Retina (tissue), 1 donor: ENCODE measurements at places on chromosomes 2 and 18.
A peak's percentile ranks its signal among the peaks of the same experiment; 100 is the strongest.

- peak; percentile 39 for DNase-seq
Observed at GRCh38 chr2:229519655-229520430, 194.5 kb downstream of the DNER start.

DNA sequence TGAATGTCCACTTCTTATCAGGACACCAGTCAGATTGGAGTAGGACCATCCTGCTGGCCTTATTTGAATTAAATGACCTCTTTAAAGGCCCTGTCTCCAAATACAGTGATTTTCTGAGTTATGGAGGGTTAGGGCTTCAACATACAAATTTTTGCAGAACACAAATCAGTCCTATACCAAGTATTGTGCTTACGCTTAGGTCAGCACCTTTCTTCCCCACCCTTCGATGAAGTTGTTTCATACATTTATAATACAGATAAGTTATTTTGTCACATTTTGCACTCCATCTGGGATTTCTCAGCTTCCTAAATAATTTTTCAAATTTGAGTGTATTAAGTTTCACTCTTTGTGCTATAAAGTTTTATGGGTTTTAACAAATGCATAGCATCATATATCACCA is 190.5 kb upstream of the EPAS1 start:
- DNase-seq: no peak

DNA sequence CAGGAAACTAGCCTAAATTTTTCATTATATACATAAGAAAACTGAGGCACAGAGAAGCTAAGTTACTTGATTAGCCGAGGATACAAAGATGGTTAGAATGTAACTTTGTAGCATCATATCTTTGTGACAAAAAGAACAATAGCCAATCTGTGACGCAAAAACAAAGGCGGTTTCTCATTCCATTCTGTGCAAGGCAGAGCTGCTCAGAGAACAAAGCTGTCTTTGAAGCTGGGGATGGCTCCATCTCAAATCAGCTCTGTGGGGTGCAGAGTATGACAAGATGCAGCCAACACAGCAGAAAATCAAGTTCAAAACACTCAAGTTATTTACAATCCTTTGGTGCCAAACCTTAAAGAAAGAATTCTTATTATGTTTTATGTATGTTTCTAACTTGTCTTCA is 81.9 kb upstream of the VWC2L start:
- peak; percentile 50 for DNase-seq

- no peak for DNase-seq
Observed at GRCh38 chr2:160246356-160246755, 46.3 kb upstream of the ITGB6 start.

GRCh38 chr2:178111743-178112142 is 494 bp upstream of the RBM45 start:
- no peak for DNase-seq

DNA sequence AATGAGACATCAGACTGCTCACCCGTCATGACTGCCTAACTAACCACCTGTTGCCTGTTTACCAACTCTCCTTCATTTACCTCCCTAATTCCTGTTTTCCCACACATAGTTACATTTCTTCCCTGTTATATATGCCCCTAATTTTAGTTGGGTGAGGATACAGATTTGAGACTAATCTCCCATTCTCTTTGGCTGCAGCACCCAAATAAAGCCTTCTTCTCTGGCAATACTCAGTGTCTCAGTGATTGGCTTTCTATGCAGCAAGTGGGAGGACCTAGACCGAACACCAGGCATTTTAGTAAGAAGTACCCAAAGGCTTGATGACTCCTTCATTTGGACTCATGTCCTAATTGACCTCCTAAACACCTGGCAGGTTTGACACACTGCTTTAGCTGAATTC is 147.2 kb downstream of the TRIB2 start:
- no peak for DNase-seq

- DNase-seq: no peak
Observed at GRCh38 chr2:152557273-152557888, 159.9 kb downstream of the PRPF40A start.

GRCh38 chr2:182593394-182593975 is 122.6 kb upstream of the DNAJC10 start:
- DNase-seq: no peak

DNA sequence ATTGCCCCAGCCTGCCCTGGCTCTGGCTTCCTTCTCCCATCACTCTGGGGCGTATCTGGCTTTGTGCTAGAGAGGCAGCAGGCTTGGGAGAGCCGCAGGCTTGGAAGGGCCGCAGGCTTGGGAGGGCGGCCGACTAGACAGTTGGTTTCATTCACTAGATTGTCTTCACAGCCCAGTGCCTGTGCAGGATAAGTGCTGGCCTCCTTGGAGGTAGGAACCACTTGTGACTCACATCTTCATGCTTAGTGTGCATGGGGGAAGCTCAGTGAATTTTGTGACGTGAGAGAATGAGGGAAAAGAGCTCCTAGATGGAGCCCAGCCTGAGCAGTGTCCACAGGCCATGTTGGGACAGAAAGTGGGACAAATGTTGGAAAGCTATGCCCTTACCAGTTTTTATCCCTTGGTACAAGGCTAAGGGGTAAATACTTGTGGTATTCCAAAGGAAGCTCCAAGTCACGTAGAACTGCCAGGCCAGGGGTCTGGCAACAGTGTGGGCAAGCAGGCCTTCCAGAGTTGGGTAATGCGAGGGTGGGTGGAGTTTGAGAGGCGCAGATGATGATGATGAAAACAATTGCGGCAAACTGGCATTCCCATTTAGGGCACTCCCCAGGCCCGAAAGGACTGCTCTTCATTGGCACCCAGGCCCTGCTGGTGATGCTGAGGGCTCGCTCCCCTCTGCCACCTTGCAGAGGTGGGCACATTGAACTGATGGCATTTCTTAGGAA is 100.1 kb downstream of the DDX1 start:
- DNase-seq: no peak

DNA sequence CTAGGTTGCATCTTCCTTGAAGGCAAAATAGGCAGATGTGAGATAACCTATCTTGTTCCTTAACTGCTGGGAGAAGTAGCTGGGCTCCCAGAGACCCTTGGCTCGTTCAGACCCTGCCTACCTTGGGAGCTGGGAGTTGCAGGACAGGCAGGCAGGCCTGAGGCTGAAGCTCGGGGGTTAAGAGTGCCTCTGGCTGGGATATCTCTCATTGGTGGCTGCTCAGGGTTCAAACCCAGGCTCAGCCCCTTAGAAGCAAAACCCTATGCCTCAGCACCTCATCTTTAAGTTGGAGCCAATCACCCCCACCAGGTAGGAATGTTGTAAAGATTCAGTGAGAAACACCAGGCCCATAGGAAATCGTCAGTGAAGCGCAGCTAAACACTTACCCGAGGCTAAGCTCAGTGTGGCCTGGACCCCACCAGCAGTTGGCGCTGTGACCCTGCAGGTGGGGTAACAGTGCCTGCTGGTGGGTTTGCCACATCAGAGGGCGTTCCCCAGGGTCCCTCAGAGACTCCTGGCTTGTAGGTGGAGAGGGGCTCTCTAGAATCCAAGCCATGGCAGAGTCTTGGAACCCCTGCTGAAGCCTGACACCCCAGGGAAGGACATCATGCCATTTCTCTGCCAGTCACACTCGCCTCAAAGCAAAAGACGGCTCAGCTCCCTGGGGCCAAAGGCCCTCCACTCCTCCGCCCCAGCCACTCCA is 54.6 kb upstream of the GPR17 start:
- peak; percentile 69 for DNase-seq

DNA sequence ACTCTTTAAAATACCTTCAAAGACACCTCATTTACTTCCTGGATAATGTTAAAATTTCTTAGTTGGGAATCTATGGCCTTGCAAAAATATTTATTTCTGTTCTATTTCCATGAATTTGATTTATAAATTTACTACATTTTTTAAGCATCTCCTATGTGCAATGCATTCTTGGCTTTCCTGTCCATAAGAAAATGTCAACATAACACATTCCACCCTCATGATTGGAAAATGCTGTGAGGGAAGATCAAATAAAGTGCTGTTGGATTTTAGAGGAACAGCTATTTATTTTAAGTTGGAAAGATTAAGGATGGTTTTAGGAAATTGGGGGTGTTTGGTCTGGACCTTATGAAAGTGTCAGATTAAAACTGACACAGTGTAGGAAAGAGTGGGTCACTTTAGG is 45.4 kb upstream of the MC4R start:
- no peak for DNase-seq

- DNase-seq: no peak
Observed at GRCh38 chr18:67363694-67364093, 152.8 kb downstream of the DSEL start.

- DNase-seq: no peak
Observed at GRCh38 chr2:144999071-144999875, 479.4 kb upstream of the ZEB2 start.

DNA sequence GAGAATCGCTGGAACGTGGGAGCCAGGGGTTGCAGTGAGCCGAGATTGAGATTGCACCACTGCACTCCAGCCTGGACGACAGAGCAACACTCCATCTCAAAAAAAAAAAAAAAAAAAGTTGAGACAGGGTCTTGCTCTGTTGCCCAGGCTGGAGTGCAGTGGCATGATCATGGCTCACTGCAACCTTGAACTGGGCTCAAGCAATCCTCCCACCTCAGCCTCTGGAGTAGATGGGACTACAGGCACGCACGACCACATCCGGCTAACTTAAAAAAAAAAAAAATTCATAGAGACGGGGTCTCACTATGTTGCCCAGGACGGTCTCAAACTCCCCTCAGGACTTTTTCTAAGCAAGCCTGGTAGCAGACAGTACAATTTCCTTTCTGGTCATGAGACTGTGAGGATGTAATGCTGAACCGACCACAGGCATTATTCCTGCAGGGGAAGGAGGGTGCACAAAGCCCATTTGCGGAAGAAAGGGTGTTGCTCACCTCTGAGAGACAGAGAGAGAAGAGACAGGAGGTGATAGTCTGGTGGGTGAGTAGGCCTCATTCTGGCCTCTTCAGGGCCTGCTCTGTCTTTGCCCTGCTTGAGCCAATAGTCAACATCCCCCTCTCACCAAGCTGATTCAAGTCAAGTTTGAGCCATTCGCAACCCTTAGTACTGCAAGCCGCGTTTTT is 205.3 kb downstream of the ZFP36L2 start:
- no peak for DNase-seq

DNA sequence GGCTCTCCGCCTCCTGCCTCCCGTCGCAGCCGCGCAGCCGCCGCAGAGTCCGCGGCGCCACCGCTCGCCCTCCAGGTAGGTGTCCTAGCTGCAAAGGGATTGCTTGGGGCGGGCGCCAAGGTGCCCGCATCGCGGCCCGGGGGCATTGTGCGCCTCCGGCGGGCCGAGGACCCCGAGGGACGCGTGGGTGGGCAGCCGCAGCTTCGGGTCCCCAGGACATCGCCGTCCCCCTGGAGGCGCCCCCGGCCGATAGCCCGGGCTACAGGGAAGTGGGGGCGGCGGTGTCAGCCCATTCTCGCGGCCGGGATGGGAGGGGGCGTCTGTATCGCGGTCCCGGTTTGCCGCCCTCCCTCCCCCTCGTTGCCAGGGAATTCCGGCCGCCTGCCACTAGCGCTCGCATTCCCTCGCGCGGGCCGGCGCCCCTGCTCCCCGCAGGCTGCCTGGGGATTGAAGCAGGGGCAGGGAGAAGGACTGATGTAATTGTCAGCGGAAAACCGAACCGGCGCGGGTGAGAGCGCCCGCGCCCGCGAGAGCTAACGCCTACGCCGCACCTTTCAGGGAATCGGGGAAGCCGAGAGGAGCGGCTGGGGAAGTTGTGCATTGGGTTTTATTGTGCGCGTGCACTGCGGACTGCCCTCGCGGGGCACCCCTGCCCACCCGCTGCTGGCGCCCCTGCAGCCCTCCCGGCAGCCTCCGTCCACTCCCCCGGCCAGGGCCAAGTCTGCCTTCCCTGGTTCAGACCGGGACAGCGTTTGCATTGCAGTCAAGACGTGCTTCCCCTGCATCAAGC is 483 bp downstream of the OSBPL6 start:
- DNase-seq: peak; percentile 92

DNA sequence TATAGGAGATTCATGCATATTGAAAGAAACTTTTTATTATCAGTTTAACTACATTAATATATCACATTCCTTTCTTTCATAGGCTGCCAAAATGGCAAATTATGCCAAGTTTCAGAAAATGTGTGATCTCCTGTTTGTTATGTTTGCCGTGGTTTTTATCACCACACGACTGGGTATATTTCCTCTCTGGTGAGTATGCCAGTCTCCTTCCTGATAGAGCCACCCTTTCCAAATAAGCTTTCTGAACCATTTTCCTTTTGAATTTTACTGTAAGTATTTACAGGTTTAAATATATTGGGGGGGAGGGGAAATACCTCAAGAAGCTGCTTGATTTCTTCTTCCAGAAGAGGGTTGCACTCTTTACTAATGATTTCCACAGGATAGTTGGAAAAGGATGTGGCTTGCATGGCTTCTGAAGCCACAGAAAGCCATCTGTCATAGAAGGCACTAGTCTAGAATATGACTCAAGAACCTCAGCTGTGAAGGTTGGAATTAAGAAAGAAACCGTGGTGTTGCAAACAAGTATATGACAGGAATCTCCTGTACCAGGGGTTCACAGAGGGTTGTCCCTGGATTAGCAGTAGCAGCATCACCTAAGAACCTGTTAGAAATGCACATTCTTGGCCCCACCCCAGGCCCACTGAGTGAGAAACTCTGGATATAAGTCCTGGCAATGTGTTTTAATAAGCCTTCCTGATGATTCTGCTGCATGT is 84.5 kb upstream of the NOSTRIN start:
- DNase-seq: no peak

GRCh38 chr18:3902676-3903075 is 452.7 kb downstream of the TGIF1 start:
- DNase-seq: no peak

GRCh38 chr2:8641301-8641965 is 40.4 kb upstream of the ID2 start:
- DNase-seq: no peak

GRCh38 chr2:144625626-144626025 is 105.7 kb upstream of the ZEB2 start:
- DNase-seq: no peak

- DNase-seq: no peak
Observed at GRCh38 chr2:77086051-77086450, 436.1 kb downstream of the LRRTM4 start.

GRCh38 chr2:230225486-230225885 is at the start of gene SP140:
Gene SP140 (plus strand): TSS chr2:230225736. CDS start chr2:230225845, 109 bp downstream.
- DNase-seq: no peak

DNA sequence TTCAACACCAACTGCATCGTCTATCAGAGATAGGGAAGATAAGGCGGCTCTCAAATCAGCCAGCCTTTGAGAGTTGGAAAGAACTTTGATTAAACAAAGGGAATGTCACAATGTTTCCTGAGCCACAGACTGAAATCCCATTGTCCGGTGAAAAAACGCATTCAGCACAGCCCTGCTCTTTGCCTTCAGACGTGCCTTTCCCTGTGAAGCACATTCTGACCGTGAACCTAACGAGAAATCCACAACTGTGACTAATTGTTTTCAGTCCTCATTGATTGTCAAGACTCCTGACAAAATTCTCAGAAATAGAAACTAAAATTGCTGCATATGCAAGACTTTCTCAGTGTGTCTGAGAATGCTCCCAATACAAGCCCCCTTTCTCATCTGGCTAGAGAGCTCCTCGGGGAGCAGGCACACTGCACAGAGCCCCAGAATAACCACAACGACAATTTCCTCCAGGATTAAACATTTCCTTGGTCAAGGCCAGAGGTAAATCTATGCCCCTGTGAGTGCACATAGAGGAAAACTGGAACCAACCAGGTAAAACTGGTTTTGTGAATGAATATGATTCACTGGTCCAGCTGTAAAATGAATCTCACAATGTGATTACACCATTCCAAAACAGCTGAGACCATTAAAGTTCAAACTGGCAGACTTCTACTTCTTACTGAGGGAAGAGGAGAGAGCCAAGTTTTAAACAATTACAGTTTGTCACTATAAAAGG is 561.9 kb upstream of the ID2 start:
- peak; percentile 32 for DNase-seq
